Esophagus squamous epithelium (tissue), 5 donors: ENCODE measurements at places on chromosomes 12 and 14. TPM values are rescaled to one million over a fixed set of nuclear protein-coding genes. Genes with fewer than 3 reads are reported as not detected.

LRRC43 gene
- total RNA-seq: not detected

TECPR2 gene
- 5.4 TPM for total RNA-seq

MYH7 gene
- not detected for total RNA-seq

- H3K4me1 ChIP-seq: no peaks in the 10 kb centered on the region
- no peak overlapping the region for H3K27ac ChIP-seq
- DNase-seq: no peak
- H3K4me3 ChIP-seq: no peak overlapping the region
- peaks cover 13% of the 10 kb centered on the region for H3K36me3 ChIP-seq
Measured at GRCh38 chr12:95516757-95517156, 34.5 kb downstream of the USP44 start.

- DNase-seq: no peak
- H3K4me3 ChIP-seq: no peak overlapping the region
- H3K36me3 ChIP-seq: no peaks in the 10 kb centered on the region
- H3K4me1 ChIP-seq: peaks cover 10% of the 10 kb centered on the region
- no peaks in the 10 kb centered on the region for H3K27me3 ChIP-seq
Measured at GRCh38 chr14:37622231-37622923, 26.9 kb downstream of the TTC6 start.

GRCh38 chr14:104967386-104968152 lies 10.6 kb downstream of the AHNAK2 start:
- no peaks in the 10 kb centered on the region for H3K27me3 ChIP-seq
- DNase-seq: no peak
- no peaks in the 10 kb centered on the region for H3K36me3 ChIP-seq
- H3K4me1 ChIP-seq: peaks cover 73% of the 10 kb centered on the region
- H3K27ac ChIP-seq: peak overlapping the region; percentile 93
- H3K4me3 ChIP-seq: peak overlapping the region; percentile 65

DNA sequence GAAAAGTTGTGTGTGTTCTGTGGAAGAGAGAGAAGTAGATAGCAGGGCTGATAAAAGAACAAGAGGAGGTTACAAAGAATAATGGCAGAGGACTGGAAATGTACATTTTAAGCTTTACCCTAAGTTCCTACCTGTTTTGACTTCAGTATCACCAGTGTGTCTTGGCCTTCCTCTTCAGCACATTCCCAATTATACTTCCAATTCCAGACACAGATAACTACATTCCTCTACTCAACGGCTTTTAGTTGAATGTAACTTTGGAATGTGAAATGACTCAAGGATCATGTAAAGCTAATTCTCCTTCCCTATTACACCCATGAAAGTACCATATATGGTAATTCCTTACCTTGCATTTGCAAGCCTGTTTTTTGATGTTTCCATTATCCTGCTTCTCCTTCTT lies 5.0 kb downstream of the MGST1 start:
- no peaks in the 10 kb centered on the region for H3K4me1 ChIP-seq
- H3K36me3 ChIP-seq: no peaks in the 10 kb centered on the region
- no peak for DNase-seq

DNA sequence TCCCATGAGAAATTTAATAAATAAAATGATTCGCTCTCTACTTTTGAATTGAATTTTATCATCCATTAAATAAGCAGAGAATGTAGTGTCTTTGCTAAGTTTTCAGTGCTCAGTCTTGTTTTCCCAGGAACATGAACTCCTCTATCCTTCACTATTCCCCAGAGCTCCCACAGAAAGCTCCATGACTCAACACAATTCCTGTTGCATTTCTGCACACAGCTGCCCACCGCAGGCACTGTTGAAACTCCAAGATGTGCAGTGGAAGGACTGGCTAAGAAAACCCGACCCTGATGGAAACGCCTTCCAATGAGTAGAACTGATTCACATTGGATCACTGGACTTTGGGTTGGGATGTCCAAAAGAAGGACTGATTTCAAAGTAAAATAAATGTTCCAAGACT lies 202.4 kb upstream of the AMIGO2 start:
- DNase-seq: no peak
- H3K36me3 ChIP-seq: no peaks in the 10 kb centered on the region
- peaks cover 11% of the 10 kb centered on the region for H3K4me1 ChIP-seq
- H3K27me3 ChIP-seq: no peaks in the 10 kb centered on the region

- H3K27me3 ChIP-seq: no peaks in the 10 kb centered on the region
- no peak for DNase-seq
- no peak overlapping the region for H3K27ac ChIP-seq
- no peak overlapping the region for H3K4me3 ChIP-seq
- H3K36me3 ChIP-seq: no peaks in the 10 kb centered on the region
- no peaks in the 10 kb centered on the region for H3K4me1 ChIP-seq
Measured at GRCh38 chr14:101037021-101037817, 133.7 kb upstream of the RTL1 start.

DNA sequence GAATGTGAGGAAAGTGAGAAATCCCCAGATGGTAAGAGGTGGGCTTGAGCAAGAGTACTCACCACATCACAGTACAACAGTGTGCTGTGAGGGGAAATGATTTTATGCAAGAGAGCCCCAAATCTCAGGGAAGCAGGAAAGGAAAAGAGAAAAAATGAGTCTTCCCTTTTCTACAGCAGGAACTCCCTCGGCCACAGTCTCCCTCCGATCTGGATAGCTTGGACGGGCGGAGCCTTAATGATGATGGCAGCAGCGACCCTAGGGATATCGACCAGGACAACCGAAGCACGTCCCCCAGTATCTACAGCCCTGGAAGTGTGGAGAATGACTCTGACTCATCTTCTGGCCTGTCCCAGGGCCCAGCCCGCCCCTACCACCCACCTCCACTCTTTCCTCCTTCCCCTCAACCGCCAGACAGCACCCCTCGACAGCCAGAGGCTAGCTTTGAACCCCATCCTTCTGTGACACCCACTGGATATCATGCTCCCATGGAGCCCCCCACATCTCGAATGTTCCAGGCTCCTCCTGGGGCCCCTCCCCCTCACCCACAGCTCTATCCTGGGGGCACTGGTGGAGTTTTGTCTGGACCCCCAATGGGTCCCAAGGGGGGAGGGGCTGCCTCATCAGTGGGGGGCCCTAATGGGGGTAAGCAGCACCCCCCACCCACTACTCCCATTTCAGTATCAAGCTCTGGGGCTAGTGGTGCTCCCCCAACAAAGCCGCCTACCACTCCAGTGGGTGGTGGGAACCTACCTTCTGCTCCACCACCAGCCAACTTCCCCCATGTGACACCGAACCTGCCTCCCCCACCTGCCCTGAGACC lies 7.8 kb downstream of the ATN1 start:
- peak overlapping the region; percentile 95 for H3K27ac ChIP-seq
- H3K36me3 ChIP-seq: peaks cover 13% of the 10 kb centered on the region
- no peaks in the 10 kb centered on the region for H3K27me3 ChIP-seq
- DNase-seq: no peak
- peaks cover 27% of the 10 kb centered on the region for H3K4me1 ChIP-seq

DNA sequence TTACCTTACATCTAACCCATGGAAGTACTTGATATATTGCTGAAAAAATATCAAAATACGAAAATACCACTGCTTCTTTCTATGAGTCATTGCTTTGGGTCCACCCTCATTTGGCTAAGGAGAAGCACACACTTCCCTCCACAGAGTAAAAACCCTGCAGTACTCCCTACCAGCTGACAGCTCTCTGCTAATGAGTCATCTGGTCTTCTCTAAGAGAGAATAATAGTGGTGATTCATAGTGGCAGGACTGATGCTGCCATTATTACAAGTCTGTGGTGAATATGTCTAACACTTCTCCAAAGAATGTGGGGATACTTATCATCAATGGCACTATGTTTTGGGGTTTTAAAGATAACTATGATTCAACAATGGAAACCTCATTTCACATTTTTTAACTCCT lies 90.7 kb downstream of the PPFIA2 start:
- no peaks in the 10 kb centered on the region for H3K4me1 ChIP-seq
- no peaks in the 10 kb centered on the region for H3K36me3 ChIP-seq
- no peak overlapping the region for H3K27ac ChIP-seq

GRCh38 chr14:61535032-61535431 lies 160.3 kb upstream of the HIF1A start:
- no peaks in the 10 kb centered on the region for H3K27me3 ChIP-seq
- no peak overlapping the region for H3K4me3 ChIP-seq
- no peak for DNase-seq

GRCh38 chr12:3148366-3149000 lies 71.3 kb downstream of the TSPAN9 start:
- H3K27ac ChIP-seq: no peak overlapping the region
- H3K27me3 ChIP-seq: no peaks in the 10 kb centered on the region
- no peak for DNase-seq
- H3K4me1 ChIP-seq: peaks cover 21% of the 10 kb centered on the region
- H3K4me3 ChIP-seq: no peak overlapping the region

DNA sequence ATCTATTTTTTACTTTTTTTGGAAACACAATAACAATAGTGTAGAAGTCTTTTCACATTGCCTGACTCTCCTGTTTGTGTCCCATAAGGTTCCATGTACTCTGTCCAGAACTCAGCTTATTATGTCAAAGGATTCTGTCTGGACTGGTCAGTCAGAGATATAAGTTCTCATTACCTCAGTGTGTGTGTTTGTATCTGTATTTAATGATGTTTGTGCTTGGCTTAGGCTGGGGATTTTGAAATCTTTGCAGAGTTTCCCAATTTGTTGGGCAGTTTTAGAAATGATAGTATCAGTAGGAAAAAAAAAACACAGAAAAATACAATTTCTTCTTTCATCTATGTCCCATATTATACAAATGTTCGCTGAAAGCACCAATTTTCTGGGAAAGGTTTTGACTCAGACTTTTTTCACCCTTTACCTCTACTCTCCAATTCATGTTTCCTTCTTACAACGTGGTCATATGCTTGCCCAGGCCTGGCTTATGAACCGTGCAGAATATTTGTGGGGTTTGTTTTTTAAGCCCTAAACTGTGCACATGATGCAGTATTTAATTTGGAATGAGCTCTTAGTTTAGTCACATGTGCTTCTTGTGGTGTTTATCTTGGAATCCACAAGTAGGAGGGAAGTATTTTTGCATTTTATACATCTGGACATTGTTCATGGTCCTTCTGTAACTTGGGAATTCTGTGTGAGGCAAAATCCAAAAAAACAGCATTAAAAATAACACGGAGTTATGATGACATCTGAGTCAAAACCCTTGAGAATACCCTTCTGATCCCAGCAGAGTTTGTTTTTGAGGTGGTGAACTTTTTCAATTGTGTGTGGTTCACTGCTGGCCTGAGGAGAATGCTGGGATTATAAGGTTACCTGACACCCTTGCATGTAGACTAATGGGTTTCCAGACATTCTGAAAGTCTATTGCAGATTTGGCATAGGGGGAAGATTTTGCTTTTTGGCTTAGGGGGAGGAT lies 121.2 kb downstream of the RAD51B start:
- H3K4me3 ChIP-seq: no peak overlapping the region
- H3K4me1 ChIP-seq: peaks cover 17% of the 10 kb centered on the region
- H3K27ac ChIP-seq: peak overlapping the region; percentile 85
- H3K36me3 ChIP-seq: no peaks in the 10 kb centered on the region
- DNase-seq: no peak
